ENCODE measurements at places on chromosomes 11 and 22. TPM values are rescaled to one million over a fixed set of nuclear protein-coding genes. Genes with fewer than 3 reads are reported as not detected.

The OR51B5 gene
- not detected for total RNA-seq

DNA sequence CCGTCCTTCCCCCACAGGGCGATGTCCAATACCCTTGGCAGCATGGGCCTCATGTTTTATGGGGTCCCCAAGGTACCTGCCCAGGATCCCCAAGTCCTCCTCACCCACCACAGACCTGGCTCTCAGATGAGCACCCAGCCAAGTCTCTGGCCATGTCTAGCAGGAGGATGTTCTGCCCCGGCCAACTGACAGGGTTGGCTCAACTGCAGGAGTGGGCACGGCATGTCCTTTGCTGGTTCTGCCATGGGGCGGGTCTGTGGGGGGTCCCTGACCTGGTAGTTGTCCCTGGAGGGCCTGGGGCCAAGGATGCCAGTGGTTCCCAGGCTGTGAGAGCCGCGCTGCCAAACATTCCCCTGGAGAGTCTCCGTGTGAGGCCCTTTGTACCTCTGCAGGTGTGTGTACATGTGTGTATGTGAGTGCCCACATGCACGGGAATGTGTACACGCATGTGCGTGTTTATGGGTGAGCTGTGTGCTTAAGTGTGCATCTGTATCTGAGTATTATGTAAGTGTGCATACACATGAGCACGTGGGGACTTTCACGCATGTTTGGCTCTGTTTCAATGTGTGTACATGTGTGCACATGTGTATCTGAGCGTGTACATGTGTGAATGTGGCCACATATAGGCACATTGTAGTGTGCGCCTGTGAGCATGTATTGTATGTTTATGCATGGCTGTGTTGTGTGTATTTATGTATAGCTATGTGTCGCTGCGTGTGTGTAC, 85.5 kb downstream of the KCNQ1 start:
- DNase-seq = no peak

GRCh38 chr11:70568814-70569617, 170.7 kb downstream of the CTTN start:
- no peak for DNase-seq

GRCh38 chr22:30889996-30890480, 78.5 kb downstream of the MORC2 start:
- DNase-seq = no peak

DNA sequence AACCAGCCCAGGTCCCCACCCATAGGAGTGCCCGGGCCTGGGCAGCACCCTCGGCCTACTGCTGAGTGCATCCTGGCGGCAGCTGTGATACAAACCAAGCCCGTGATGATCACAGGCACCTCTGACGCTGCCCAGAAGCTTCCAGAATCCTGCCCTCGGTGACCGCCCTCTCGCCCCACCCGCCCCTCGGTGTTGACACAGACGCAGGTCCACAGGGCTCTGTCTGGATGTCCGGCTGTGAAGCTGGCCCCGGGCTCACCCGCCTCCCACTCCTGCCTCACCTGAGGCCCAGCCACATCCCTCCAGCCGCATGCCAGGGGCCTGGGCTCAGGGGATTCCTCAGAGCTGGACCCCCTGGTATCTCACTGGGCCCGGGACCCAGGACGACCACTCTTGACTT, 191.0 kb downstream of the BRD1 start:
- DNase-seq = no peak

DNA sequence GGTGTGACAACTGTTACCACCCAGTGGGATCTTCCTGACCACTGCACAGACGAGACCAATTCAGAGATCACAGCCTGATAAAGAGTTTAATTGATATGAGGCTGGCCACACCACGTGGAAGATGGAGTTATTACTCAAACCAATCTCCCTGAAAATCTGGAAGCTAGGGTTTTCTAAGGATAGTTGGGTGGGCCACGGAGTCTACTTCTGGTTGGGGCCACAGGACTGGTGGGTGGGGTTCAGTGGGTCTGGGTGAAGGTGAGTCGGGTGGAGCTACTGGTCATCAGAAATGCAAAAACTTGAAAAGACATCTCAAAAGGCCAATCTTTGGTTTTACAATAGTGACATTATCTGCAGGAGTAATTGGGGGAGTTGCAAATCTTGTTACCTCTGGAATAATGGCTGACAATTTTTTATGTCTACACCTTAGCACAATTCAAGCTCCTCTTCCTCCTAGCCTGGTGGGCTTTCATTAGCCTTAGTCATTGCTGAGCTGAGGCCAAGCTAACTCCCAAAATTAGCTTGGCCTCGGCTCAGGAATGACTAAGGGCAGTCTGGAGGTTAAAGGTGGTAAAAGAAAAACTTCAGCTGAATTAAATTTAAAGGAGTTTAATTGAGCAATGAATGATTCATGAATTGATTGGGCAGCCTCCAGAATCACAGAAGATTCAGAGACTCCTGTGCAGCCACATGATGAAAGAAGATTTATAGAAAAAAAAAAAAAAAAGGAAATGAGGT, 13.1 kb downstream of the C11orf96 start:
- no peak for DNase-seq

DNA sequence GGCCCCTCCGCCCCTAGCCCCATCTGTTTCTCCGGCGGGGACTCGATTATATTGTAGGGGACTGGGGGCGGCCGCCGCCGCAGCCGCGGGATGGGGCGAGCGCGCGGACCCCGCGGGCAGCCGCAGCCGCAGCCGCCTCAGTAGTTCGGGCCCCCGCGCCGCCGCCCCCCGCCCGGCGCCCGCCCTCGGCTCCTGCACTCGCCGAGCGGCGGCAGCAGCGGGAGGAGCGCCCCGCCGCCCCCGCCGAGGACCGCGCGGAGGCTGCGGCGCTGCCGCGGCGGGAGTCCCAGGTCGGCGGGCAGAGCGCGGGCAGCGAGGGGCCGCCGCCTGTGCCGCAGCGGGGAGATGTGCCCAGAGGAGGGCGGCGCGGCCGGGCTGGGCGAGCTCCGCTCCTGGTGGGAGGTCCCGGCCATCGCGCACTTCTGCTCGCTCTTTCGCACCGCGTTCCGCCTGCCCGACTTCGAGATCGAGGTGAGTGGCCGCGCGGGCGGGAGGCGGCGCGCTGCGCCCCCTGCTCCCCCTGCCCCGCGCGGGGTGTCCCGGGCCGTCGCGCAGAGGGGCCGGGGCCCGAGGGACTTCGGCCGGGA, at the start of gene CECR2:
Gene CECR2 (plus strand): TSS at position 22 of the 587 bp plus-strand sequence. CDS start 324 bp downstream, at position 346.
- DNase-seq = no peak

The OR5A2 gene
- not detected for total RNA-seq

- no peak for DNase-seq
Observed at GRCh38 chr11:2039198-2039759, 41.6 kb upstream of the H19 start.

The IRAG1 gene
- 0.63 TPM for total RNA-seq

GRCh38 chr11:73192272-73192671, 25.8 kb upstream of the P2RY2 start:
- no peak for DNase-seq

The TEF gene
- 3.0 TPM for total RNA-seq

GRCh38 chr11:129595038-129595962, 219.7 kb downstream of the BARX2 start:
- no peak for DNase-seq

GRCh38 chr11:117171404-117172061, 7.0 kb upstream of the SIDT2 start:
- DNase-seq = no peak

GRCh38 chr11:64726211-64726641, 3.2 kb upstream of the NRXN2 start:
- DNase-seq = no peak

DNA sequence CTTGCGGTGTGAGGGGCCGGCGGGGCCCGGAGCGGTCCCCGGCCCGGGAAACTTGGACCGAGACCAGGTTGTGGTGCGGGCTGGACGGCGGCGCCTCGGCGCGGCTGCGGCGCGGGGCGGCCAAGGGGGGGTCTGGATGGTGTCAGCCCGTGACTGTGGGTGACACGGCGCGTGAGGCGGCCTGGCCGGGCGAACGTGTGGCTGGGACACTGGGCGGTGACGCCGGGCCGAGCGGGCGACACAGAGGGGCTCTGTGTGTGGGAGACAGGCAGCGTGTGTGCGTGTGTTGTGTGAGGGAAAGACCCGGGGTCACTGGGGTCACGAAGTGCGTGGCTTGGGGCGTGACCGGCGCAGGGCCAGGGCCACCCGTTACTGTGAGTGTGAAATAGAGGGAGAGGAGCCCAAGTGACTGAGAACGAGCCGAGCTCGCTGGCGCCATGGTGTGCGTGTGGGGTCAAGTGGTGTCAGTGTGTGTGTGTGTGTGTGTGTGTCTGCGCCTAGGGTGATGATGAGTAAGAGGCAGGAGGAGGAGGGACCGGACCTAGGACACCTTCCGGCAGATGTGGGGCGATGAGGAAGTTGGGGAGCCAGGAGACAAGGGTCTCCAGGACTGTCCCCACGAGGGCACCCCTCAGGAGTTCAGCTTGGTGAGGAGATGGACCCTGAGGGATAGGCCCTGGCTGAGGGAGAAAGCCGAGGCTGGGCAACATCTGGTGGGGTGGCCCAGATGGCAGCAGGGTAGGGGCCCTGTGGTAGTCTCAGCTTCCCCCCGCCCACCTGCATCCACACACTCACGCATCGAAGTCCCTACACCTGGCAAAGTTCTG, 817 bp downstream of the RELT start:
- peak; percentile 80 for DNase-seq

The SLC25A18 gene
- total RNA-seq = not detected

All from dermis microvascular lymphatic vessel endothelial cell (primary cell).